ENCODE measurements at places on chromosomes 11 and 22.
A peak's percentile ranks its signal among the peaks of the same experiment; 100 is the strongest.

GRCh38 chr22:26894766-26895485 lies 237.5 kb downstream of the MIAT start:
- DNase-seq, result no peak

GRCh38 chr22:34760276-34761008 lies 305.5 kb upstream of the ISX start:
- DNase-seq, result no peak

- no peak for DNase-seq
Measured at GRCh38 chr11:68467201-68467834, 6.8 kb downstream of the PPP6R3 start.

DNA sequence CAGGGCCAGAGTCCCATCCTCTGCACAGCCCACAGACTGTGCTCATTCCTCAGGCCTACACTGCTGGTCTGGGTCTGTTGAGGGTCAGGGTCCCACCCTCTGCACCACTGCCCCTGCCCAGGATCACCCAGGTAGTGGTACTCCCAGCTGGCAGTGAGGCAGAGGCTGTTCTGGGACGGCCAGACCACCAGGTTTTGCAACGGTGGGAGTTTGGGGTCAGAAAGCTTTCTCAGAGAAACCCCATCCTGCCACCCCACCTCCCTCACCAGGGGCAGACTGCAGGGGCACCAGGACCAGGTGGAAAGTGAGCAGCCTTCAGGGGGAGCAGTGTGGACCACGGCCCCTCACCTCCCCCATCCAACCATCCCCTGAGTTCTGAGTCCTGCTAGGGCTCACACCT lies 10.8 kb downstream of the NPTXR start:
- DNase-seq, result no peak

DNA sequence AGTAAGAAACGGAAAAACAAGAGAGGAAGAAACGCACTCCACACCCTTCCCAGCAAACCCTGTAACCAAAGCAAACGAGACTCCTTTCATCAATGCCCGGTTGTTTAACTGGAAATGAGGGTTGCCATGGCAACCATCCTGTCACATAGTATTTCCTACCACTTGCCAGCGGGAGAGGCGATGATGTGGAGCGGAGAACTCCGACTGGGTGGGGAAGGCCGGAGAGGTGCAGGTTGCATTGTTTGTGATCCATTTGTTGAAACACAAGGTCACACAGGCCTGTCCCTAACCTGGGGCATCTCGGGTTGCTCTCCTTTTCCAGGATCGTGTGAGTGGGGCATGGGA lies 609.9 kb downstream of the BUD13 start:
- no peak for DNase-seq

- DNase-seq, result no peak
Measured at GRCh38 chr22:21074102-21074715, 28.5 kb downstream of the LRRC74B start.

DNA sequence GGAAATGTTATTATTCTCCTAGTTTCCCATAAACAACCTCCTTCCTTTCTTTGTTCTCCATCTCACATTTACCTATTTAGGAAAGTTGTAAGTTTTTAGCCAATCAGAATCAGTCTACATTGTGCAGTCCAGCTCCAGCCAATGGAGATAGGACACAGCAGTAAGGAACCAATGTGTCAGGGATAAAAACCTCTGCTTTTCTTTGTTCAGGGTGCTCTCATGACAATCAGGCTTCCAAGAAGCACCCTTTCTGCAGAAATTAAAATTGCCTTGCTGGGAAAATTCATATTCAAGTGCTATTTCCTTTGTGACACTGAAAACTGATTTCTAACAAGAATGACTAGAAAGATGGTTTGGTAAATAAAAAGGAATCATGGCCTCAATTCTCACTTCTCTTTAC lies 14.6 kb downstream of the SCGB2A1 start:
- no peak for DNase-seq

DNA sequence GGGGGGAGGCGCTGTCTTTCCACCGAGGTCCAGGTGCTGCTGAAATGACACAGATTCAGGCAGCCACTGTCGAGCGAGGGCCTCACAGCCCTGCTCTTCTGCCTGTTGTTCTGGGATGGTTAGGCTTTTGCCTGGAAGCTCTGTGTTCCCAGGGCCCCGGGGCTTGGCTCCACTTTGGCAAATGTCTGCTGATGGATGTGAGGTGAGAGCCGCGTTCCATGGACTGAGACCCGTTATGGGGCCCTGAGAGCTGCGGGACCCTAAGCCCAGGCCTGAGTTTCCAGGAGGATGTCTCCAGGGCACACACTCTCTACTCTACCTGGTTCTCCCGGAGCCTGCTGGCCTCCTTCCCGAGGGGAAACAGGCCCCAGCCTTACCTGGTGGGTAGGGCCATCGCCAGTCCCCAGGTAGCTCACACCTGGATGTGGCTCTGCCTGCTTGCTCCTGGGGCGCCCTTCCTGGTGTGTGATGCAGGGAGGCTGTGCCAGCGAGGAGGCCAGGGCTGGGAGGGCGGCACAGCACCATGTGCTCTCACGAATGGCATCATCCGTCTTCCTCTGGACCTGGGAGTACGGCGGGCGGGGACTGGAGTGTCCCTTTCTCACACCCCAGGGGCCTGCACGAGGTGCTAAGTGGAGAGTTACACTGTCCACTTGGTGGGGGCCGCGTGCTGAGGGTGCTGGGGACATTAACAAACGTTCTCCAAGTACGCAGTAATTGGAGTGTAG lies 435.5 kb downstream of the TBC1D22A start:
- no peak for DNase-seq

DNA sequence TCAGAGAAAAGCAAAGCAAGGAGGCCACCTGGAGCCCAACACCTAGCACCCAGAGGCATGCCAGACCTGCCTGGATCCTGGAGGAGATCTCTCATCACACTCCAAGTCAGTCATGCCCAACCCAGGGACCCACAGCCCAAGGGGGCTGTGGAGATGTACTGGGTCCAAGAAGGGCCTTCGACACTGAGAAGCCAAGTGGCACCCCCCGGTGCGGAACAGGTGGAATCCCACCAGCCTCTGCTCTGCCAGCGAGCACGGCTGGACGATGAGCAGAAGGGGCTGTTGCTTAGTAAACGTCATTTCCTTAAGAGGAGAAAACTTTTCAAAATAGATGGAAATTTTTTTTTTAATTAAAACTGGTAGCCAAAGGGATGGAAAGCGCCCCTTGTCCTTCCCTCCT lies 171.9 kb upstream of the GRK3 start:
- no peak for DNase-seq

GRCh38 chr11:125079151-125079877 lies 16.2 kb downstream of the SLC37A2 start:
- no peak for DNase-seq

- no peak for DNase-seq
Measured at GRCh38 chr22:25402501-25403283, 161.8 kb upstream of the GRK3 start.

GRCh38 chr22:29031227-29032011 lies 30.2 kb downstream of the C22orf31 start:
- DNase-seq, result no peak

DNA sequence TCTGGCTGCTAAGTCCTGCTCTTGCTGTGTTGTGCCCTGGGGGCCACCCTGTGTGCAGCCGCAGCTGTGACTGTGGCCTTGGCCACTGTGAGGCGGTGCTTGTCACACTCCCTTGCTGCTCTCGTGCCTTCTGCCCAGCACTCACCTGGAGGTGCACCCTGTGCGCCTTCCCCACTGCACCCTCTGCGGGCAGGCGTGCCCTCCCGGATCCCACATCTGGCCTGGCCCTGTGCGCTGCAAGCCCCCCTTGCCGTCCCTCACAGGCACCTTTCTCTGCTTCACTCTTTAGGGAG lies 27.2 kb downstream of the TBX1 start:
- DNase-seq, result no peak

GRCh38 chr11:85088286-85088685 lies 538.9 kb downstream of the DLG2 start:
- DNase-seq, result no peak

GRCh38 chr11:959608-960007 lies 33.9 kb downstream of the AP2A2 start:
- DNase-seq, result no peak

DNA sequence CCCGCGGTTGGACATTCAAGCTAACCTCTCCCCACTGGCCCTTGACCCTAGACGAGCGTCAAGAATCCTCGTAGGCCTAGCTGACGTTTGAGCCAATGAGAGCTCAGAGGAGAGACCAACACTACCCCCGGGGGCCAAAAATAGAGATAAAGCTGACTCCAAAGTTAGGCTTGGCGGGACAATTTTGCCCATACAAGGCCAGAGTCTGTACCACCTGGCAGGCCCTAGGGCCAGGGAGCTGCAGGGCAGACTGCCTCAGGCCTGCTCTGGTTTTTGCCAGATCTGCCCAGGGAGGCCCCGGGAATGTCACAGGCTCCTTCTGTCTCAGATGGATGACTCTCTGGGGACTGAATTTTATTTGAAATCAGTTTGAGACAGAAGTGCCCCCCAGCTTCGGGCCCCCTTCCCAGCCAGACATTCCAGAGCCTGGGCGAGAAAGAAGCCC lies 40.8 kb upstream of the ACCSL start:
- DNase-seq, result no peak

DNA sequence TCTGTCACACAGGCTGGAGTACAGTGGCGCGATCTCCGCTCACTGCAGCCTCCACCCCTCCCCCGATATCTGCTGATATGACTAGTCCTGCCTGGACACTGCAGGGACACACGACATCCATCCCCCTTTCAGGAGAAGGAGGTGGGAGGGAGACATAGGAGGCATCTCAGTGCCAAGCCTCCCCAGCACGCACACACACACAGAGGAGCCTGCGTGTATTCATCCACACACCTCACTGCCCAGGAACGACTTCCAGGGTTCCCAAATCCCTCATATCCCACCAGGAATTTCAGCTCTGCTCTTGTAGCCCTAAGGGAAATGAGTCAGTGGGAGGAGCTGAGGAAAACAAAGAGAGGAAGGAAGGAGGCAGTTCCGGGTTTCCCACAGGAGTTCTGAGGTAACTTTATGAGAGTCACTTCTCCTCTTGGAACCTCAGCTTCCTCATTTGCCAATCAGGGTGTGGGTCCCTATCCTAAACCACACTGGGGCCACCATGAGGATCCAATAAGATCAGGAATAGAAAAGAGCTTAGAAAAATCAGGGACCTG lies 37.2 kb upstream of the ACER3 start:
- DNase-seq, result no peak

DNA sequence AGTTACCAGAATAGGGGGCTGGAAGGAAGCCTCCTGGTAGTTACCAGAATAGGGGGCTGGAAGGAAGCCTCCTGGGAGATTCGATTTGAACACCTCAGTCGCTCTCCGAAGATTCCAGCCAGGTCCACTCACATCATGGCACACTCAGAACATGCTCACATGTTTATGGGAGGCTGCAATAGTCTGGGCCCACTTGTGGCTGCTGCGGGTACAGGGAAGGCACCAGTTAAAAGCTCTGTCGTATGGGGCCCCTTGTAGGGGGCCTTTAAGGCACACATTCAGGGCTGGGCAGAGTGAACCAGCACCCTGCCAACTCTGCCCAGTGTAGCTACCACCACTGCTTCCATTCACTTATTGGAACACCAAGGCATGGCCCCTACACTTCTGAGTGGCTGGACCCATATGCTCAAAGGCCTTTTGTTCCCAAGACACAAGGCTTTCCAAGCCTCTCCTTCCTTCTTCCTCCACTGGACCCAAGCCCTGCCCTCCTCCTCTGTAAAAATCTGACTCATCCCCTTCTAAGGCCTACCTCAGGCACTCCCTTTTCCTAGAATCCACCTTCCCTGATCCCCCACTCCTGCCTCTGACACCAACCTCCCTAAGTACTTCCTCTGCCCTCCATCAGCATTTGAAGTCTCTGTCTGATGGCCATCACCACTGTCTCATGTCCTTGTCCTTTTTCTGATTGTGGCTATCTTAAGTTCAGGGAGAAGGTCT lies 28.0 kb downstream of the USP35 start:
- DNase-seq, result no peak

- DNase-seq, result peak; percentile 40
Measured at GRCh38 chr22:45296628-45297297, 12.0 kb downstream of the UPK3A start.

- no peak for DNase-seq
Measured at GRCh38 chr22:26482161-26482560, 1.4 kb downstream of the HPS4 start.

DNA sequence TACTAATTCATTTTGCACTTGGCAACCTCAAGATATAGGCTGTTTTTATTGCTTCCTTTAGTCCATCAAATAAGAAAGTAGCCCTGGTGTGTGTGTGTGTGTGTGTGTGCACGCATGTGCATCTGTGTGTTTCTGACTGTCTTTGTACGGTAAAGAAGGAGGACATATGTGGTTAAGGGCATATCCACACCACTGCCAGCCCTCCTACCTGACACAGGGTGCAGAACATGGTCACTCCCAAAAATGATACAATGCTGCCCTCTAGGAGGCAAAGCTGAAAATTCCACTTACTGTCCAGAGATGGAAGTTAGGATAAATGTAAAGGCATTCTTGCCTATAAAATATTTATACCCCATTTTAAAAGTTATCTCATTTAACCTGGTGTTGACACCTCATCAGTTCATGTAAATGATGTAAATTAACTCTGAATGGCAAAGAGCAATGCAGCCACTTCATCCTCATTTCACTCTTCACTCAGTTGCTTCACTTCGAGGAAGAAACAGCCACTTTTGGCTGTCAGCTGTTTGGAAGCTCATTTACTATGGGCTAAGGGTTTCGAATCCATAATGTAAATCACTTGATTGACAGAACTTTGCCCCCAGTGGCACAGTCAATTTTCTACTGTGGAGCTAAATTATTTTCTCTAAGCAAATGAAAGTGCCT lies 83.1 kb upstream of the MTNR1B start:
- DNase-seq, result no peak

GRCh38 chr11:83241291-83241946 lies 44.7 kb downstream of the CCDC90B start:
- DNase-seq, result no peak

- DNase-seq, result no peak
Measured at GRCh38 chr11:7645206-7645605, 28.1 kb downstream of the CYB5R2 start.

DNA sequence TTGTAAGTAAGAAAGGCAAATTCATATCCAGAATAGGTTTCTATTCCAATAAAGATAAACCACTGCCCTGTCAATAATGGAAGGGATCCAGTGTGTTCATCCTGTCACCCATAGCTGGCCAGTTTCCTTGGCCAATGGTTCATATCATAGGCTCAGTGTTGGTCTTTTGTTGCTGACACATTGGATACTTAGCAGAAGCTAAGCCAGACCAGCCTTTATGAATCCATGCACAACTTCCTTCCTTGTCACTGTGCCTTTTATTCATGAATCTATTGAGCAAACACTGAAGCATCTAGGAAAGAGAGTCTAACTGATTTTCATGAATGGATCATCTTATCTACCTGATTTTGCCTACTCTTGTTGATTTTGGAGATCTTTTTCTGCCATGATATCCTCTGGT lies 20.0 kb downstream of the OR2AT4 start:
- no peak for DNase-seq

GRCh38 chr11:34339149-34340064 lies 18.4 kb downstream of the ABTB2 start:
- DNase-seq, result no peak

GRCh38 chr11:93573184-93573583 lies 30.0 kb upstream of the SMCO4 start:
- DNase-seq, result no peak
